ENCODE measurements at places on chromosomes 7 and 10. TPM values are rescaled to one million over a fixed set of nuclear protein-coding genes. Genes with fewer than 3 reads are reported as not detected.

GRCh38 chr7:98232263-98232585 lies 19.8 kb downstream of the TECPR1 start:
- no peak for DNase-seq

- peak; percentile 72 for DNase-seq
These were observed 316.3 kb downstream of the PARD3 start for GRCh38 chr10:34498821-34499220.

GRCh38 chr10:80537086-80537735 lies 491 bp upstream of the SH2D4B start:
- DNase-seq: no peak

- no peak for DNase-seq
These were observed 241.3 kb upstream of the AOAH start for GRCh38 chr7:36965625-36966024.

GRCh38 chr10:111703986-111704385 lies 479.6 kb downstream of the GPAM start:
- DNase-seq: no peak

DNA sequence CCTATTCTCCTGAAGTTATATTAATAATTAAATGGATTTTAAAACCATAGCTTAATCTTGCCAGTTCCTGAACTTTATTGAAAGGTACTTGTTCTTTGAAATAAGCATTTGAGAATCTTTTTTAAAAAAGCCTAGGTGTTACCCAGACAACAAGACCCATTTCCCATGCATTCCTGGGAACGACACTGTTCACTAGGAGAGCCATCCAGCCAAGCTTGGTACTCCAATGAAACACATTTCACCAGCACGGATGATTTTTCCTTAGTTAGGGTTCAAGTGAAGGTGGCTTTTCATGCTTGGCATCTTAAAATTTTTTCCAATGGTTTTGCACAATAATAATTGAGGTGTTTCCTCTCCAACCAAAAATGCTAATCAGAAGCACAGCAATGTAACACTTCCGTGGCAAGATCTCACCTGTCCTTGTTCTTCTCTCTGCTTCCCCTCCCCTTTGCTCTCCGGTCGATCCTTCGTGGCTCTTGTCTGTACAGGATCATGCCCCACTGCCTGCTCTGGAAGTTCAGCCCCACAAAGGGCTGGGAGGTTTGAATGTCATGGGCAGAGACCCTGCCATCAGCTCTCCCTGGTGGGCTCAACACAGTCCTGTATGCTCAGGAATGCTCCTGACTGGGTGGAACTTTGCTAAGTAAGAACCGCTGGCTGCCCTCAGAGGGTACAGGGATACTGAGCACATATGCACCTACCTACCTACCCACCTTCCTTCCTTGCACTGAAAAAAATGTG lies 69.7 kb upstream of the AQP1 start:
- DNase-seq: no peak

DNA sequence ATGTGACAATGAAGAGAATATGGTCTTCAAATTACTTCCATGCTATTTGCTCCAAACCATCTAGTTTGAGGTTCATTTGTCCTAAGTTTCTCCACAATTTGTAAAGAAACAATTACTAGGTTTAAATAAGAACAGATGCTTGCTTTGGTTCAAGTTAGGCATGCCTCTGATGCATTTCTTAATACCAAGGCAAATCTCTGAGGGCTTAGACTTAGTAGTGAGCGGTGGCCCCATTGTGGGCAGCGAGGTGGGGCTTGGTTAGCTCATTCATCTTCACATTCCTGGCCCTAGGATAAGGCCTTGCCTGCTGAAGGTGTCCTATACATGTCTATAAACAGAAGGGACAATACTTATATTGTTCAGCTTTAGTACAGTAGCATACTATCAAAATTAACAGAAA lies 52.4 kb upstream of the RHEB start:
- no peak for DNase-seq

GRCh38 chr10:123359539-123359938 lies 205.3 kb downstream of the BUB3 start:
- no peak for DNase-seq

The LIPM gene
- 0.82 TPM for total RNA-seq

The CTAGE8 gene
- not detected for total RNA-seq

The ZDHHC16 gene
- total RNA-seq: 45.5 TPM

The BCL7B gene
- total RNA-seq: 23.4 TPM

The ARHGEF35 gene
- total RNA-seq: 1.1 TPM

The SPDYE2B gene
- 0.16 TPM for total RNA-seq

Data from fibroblast of the aortic adventitia (primary cell).